ENCODE measurements at places on chromosomes 7 and 10.

- no peak for DNase-seq
Measured at GRCh38 chr10:48638158-48638557, 33.3 kb upstream of the ARHGAP22 start.

GRCh38 chr10:102630663-102631062 is 13.6 kb upstream of the TRIM8 start:
- no peak for DNase-seq

DNA sequence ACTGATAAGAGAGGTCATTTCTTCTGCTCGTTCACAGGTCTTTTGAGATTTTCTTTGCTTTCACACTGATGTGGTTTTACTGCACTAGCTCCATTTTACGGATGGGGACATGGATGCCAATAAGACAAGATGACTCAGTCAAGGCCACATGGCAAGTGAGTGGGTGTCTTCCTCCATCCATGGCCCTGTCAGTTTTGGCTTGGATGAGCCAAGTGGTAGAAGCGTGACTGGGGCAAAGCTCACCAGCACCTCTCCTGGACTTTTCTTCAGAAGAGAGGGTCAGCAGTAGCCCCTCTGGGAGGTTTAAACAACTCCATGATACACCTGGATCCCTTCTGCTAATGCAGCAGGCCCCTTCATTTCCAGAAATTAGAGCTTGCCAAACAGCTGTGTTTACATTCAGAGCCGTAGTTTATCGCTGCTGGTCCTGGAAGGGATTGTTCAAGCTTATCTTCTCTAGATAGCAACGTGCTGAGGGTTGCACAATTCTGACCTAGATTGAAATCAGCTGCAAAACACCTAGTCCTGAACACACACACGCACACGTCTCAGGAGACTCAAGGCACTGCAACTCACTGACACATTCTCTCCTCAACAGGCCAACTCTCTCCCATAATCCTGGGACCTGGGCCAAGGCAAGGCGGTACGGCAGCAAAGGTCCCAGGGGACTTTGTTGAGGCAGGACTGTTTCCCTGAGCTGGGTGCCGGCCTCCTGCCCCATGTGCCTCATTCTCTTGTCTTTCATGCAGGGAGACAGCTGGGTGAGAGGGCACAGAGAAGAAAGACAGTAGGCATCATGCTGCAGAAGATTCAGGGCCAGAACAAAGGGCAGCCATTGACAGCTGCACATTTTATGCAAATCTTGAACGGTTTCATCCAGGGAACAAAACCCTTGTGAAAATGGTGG is 14.2 kb upstream of the PDCD4 start:
- no peak for DNase-seq

DNA sequence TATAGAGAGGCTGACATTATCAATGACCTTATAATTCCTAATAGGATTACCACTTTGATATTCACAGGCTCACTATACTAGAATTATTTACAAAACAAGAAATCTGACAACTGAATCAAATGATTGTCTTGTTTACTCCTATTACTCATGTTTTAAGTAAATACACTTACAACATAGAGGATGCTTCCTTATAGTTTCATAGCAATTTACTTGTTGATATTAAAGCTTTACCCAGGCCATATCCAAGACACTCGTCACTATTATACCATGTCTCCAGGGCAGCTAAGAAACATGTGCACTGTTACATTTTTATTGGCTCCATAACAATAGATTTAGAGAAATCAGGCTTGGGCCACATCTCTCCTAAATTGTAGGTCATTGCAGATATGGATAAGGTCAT is 276.9 kb downstream of the HGF start:
- no peak for DNase-seq

DNA sequence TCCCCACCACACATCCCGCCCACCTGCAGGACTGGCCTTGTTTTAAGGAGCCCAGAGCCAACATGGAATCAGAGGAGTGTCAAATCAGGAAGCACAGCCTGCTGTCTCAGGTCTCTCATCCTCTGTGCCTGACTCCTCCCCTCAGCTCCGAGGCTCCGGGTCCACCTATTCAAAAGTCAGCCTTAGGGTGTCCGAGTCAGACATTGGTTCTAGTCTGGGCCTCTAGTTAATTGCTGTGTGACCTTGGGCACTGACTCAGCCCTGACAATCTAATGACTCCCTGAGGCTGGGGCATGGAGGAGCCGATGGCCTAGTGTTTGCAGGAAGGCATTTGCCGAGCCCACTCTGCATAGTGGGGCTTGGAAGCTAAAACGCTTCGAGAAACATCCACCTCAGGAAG is 223.1 kb upstream of the PPP2R2D start:
- DNase-seq: no peak

GRCh38 chr7:17206349-17206905 is 92.0 kb upstream of the AHR start:
- no peak for DNase-seq

Measured in activated T-cell treated with anti-CD3 and anti-CD28 coated beads for 1 hour (primary cell).